Globus pallidus (tissue), 1 donor: ENCODE measurements at places on chromosomes 5 and 9.

DNA sequence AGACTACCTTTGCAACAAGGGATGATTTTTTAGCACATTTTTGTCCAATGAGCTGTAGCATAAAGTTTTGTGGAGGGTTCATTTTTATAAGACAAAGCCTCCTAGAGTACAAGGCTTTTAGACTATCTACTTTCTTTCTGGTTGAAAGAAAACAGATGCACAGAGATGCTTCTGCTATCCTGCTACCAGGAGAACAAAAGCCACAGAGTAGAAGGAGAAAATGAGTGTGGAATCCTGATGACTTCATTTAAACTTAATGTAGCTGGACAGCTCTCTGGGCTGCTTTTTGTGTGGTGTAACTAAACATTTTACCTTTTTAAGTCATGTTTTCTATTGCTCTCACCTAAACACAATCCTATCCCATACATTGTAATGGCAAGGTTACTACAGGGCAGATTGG lies 1009.4 kb downstream of the TLE1 start:
- no peak for DNase-seq

DNA sequence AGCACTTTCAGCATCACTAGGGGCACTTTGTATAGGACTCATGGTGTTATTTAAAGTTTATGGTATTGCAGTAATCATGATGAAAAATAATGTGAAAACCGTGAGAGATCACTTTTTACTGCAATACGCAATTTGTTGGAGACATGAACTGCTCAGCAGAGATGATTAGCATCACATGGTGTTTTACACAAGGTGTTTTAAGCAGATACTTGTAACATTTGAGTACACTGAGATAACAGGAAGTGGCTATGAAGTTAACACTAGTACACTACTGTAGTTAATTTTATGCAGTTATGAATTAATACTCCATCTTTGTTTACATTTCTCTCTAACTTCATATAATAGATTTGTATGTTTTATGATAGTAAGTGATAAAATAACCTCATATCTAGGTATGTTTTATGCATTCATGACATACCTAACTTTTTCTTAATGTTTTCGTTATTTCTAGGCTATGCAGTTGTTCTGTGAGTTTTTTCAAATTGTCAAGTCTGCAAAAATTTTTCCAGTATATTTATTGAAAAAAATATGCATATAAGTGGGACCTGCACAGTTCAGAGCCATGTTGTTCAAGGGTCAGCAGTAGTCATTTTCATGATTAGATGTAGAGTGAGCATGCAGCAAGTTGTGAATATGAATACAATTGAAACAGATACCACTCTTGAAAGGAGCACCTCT lies 13.0 kb downstream of the SUB1 start:
- DNase-seq, result no peak

GRCh38 chr5:86461169-86461956 lies 156.4 kb upstream of the COX7C start:
- DNase-seq, result no peak

GRCh38 chr5:87074934-87075541 lies 192.6 kb upstream of the RASA1 start:
- no peak for DNase-seq

DNA sequence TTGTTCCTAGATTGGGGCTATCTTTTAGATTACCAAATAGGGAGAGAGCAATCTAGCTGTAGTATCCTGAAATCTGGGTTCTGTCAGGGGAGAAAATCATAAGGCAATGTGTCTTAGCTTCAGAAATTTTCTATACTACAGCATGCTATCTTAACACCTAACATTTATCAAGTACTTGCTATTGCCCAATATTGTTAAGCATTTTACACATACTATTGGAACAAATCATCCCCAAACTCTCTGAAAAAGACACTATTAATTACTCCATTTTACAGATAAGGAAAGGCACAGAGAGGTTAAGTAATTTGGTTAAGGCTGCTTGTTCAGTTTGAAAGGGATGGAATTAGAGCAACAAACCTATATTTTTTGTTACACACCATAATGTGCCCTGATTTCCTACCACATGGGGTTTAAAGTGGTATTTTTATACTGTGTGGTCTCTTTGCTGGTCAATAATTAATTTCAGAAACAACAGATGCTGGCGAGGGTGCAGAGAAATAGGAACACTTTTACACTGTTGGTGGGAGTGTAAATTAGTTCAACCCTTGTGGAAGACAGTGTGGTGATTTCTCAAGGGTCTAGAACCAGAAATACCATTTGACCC lies 57.2 kb upstream of the RIC1 start:
- no peak for DNase-seq

- DNase-seq, result no peak
Measured at GRCh38 chr5:55575815-55576583, 41.2 kb upstream of the PLPP1 start.

- DNase-seq, result no peak
Measured at GRCh38 chr9:84636436-84636835, 33.1 kb upstream of the NTRK2 start.

- no peak for DNase-seq
Measured at GRCh38 chr9:28942941-28943340, 1369.7 kb upstream of the C9orf72 start.

- DNase-seq, result no peak
Measured at GRCh38 chr5:132008163-132008473, 3.3 kb downstream of the ACSL6 start.

DNA sequence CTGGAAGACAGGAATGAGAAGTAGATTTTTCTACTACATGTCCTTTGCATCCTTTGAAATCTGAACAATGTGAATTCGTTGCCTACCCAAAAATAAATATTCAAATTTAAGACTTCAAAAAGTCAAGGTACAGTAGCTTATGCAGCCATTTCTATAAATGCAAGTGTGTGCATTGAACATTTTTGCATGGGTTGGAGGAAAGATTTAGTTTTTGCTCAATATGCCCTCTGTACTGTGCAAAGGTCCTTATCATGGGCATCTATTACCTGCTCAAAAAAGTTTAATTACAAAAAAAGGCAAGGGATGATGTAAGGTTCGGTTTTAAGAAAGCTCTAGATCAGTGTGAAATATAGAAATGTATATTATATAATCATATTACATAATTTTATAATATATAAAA lies 22.6 kb downstream of the AKNA start:
- DNase-seq, result no peak

- DNase-seq, result no peak
Measured at GRCh38 chr9:83133316-83133715, 70.4 kb upstream of the RASEF start.

DNA sequence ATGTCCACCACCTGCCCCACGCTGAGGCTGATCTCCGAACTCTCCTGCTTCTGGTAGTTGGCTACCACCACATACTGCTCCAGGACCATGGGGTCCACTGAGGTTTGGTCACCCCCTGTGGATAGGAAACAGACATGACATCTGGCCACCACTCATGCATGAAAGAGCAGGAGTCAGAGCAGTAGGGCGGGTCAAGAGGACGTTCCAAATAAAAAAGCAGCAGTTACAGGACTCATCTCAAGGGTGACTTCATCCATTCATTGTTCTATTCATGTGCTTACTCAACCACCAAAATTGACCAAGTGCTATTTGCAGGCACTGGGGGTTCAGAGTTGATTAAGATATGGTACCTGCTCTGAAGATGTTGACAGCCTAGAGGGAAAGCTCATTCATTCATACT lies 79.2 kb upstream of the UBTD2 start:
- no peak for DNase-seq

- no peak for DNase-seq
Measured at GRCh38 chr5:124652514-124652819, 94.0 kb downstream of the ZNF608 start.
